ENCODE measurements at places on chromosomes 3 and 15. TPM values are rescaled to one million over a fixed set of nuclear protein-coding genes. Genes with fewer than 3 reads are reported as not detected.

DNA sequence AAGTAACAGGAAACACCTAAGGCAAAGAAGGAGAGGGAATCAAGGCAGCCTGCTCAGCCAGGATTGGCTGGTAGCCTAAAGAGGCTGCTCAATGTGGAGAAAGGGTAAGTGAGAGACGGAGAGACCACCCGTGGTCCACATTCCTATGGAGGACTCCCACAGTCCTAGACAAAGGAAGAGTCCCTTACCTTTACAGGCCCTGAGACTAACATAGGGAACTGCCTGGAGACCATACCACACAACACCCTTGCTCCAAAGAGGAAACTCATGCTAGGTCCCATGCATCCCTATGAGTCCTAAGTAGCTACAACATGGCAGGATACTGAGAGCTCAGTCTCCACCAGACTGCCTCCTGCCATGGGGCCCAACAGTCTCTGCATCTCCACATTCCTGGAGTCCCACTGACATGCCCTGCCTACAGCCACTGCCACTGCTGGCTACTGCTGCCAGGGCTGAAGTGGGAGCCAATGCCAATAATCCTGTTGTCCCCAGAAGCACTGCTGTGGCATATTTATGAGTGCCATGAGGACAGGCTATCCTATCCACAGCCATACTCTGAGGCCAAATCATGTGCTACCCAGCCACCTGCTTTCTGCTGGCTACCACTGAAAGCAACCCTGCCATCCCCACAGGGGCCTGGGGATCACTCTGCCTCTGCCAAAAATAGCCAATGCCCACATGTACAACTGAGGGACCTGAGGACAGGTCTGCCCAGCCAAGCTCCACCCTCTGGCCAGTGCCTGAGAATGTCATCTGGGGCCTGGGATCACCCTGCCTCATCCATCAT, 45.0 kb downstream of the COPS2 start:
- no peak overlapping the region for H3K27ac ChIP-seq
- no peak for DNase-seq
- H3K27me3 ChIP-seq = no peaks in the 10 kb centered on the region
- H3K4me3 ChIP-seq = no peak overlapping the region
- no peaks in the 10 kb centered on the region for H3K36me3 ChIP-seq

DNA sequence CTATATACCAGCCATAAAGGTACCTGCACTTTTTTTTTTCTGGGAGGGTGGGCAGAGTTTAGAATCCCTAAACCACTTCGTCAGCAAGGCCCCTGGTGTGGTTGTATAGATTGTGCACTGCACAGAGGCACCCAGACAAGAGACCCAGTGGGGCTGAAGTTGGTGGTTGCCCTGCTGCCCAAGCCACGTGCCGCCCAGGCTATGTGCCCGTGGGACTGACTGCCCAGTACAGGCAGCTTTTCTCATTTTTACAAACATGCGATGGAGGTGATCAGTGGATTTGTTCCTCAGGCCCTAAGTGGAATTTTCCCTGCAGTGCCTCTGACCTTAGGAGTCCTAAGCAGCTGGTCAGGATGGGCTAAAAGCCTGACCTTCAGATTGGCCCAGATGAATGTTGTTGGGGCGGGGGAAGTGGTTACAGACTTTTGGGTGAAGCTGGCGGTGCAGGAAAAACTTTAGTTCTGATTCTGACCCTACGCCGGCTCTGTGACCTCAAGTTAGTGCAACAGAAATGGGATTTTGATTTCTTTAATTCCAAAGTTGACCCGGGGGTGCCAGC, 34.9 kb upstream of the LIMD1 start:
- no peak overlapping the region for H3K4me3 ChIP-seq
- no peaks in the 10 kb centered on the region for H3K36me3 ChIP-seq
- H3K27ac ChIP-seq = no peak overlapping the region
- H3K27me3 ChIP-seq = no peaks in the 10 kb centered on the region
- DNase-seq = no peak

GRCh38 chr3:120795017-120795648, 52.6 kb downstream of the GTF2E1 start:
- H3K36me3 ChIP-seq = no peaks in the 10 kb centered on the region
- H3K27ac ChIP-seq = no peak overlapping the region
- no peak overlapping the region for H3K4me3 ChIP-seq
- no peaks in the 10 kb centered on the region for H3K27me3 ChIP-seq
- no peaks in the 10 kb centered on the region for H3K4me1 ChIP-seq

CHAC1 gene
- total RNA-seq = 22.1 TPM

DNA sequence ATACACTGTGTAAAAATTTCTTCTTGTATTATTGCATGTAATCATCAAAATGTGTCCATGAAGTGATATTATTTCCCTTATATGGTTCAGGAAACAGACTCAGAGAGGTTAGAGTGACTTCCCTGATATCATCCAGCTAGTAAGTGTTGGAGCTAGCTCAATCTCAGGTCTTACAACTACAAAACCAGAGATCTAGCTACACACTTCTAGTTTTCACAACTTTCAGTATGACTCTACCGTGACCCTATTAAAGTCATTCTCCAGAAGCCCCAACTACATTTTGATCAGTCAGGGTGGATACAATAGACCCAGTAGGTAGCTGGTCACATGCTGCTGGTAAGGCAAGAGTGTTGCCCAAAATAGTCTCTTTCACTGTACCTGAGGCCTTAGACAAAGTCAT, 165.3 kb downstream of the GOLIM4 start:
- DNase-seq = no peak
- no peak overlapping the region for H3K27ac ChIP-seq
- H3K36me3 ChIP-seq = no peaks in the 10 kb centered on the region
- no peaks in the 10 kb centered on the region for H3K27me3 ChIP-seq
- no peaks in the 10 kb centered on the region for H3K4me1 ChIP-seq

DNA sequence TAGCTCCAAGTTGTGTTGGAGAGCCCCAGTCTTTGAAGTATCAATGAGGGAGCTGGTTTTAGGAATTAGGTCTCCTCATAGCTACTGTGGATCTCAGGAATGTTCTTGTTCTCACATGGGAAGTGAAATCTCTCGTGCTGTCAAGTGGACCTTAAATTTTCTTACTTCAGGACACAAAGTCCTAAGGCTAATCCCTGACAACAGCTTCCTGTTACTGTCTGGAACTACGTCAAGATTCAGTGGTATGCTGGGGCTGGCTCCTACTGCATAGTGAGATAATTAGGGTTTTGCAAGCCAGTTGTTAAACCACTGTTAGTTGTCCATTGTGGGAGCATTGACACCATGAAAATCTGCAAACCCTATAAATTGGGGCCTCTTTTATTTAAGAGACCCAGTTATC, 22.8 kb downstream of the MESP1 start:
- H3K27me3 ChIP-seq = peaks cover 4% of the 10 kb centered on the region
- H3K36me3 ChIP-seq = peaks cover 3% of the 10 kb centered on the region
- H3K4me3 ChIP-seq = no peak overlapping the region
- peak overlapping the region; percentile 80 for H3K27ac ChIP-seq

GRCh38 chr3:40088527-40089170, 220.9 kb upstream of the EIF1B start:
- no peak overlapping the region for H3K27ac ChIP-seq
- H3K36me3 ChIP-seq = no peaks in the 10 kb centered on the region
- H3K4me1 ChIP-seq = peaks cover 23% of the 10 kb centered on the region
- no peak overlapping the region for H3K4me3 ChIP-seq

DNA sequence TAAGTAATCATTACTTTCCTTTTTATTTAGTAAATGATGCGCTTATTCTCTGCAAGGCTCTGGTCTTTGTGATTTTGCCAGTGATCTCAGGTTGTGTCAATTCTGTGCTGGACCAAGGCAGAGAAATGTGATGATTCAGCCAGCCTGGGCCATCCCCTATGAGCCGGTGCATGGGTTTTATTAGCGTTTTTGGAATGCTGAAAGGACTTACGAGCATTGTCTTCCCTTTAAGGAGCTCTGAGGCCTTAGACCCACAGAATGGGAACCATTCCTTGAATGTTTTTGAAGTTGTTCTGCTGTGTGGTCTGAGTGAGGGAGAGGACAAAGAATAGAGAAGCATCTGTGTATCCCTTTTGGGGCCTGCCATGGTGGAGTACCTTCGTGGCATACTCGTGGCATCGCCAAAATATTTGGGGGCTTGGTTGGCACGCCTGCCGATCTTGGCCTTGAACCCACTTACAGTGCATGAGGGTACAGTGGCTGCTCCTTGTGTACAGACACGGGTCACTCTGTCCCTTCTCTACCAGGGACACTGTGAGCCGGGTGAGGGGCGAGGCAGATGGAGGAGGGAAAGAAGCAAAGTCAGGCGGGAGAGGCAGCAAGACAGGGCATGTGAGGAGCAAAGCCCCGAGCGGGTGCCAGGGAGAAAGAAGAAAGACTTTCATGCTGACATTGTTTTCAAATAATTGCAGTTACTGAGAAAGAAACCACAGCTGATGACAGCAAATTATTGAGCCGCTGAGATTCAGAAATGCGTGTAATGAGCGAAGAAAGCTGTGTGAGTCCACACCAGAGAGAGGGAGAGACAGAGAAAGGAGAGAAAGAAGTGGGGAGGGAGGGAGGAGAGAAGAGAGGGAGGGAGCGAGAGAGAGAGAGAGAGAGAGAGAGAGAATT, 269.4 kb upstream of the RGMA start:
- H3K27me3 ChIP-seq = no peaks in the 10 kb centered on the region
- H3K4me1 ChIP-seq = no peaks in the 10 kb centered on the region
- no peak for DNase-seq

GRCh38 chr3:117920253-117920898, 1114.3 kb downstream of the IGSF11 start:
- H3K36me3 ChIP-seq = no peaks in the 10 kb centered on the region
- no peak overlapping the region for H3K4me3 ChIP-seq
- no peak for DNase-seq
- no peaks in the 10 kb centered on the region for H3K27me3 ChIP-seq
- no peak overlapping the region for H3K27ac ChIP-seq
- no peaks in the 10 kb centered on the region for H3K4me1 ChIP-seq

TNFAIP8L3 gene
- 1.7 TPM for total RNA-seq

UBA7 gene
- 10.7 TPM for total RNA-seq

DNA sequence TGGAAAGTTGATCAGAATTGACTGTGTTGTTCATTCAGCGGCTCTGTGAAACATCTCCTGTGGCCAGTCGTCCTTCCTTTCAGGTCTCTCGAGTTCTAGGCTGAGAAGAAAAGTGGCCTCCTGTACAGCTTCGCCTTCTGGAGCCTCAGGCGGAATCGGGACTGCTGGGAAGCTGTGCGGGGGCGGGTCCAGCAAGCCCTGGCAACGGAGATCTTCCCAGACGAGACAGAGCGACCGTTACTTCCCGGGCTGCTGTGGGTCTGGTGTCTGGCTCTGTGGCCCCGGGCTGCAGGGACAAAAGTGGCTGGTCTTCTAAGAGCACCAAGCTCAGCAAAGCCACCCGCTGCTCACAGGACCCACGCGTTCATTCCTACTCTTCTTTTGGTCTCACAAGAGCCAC, 88.6 kb upstream of the CACNA2D3 start:
- no peaks in the 10 kb centered on the region for H3K27me3 ChIP-seq
- H3K4me1 ChIP-seq = no peaks in the 10 kb centered on the region
- no peak overlapping the region for H3K27ac ChIP-seq
- H3K4me3 ChIP-seq = no peak overlapping the region

GRCh38 chr15:48250640-48251076, 44.6 kb downstream of the SLC12A1 start:
- H3K27me3 ChIP-seq = no peaks in the 10 kb centered on the region
- H3K4me3 ChIP-seq = no peak overlapping the region
- H3K27ac ChIP-seq = no peak overlapping the region
- no peaks in the 10 kb centered on the region for H3K4me1 ChIP-seq
- DNase-seq = peak; percentile 67

IFT122 gene
- total RNA-seq = 14.6 TPM

- H3K36me3 ChIP-seq = no peaks in the 10 kb centered on the region
- peaks cover 72% of the 10 kb centered on the region for H3K27me3 ChIP-seq
- no peak overlapping the region for H3K27ac ChIP-seq
- H3K4me3 ChIP-seq = no peak overlapping the region
These were observed 12.1 kb downstream of the FEZF2 start for GRCh38 chr3:62361261-62361660.

GRCh38 chr3:150117076-150117475, 146.4 kb upstream of the PFN2 start:
- no peak overlapping the region for H3K4me3 ChIP-seq
- H3K27ac ChIP-seq = no peak overlapping the region
- H3K4me1 ChIP-seq = no peaks in the 10 kb centered on the region
- no peak for DNase-seq

- no peak overlapping the region for H3K4me3 ChIP-seq
- H3K36me3 ChIP-seq = no peaks in the 10 kb centered on the region
- no peaks in the 10 kb centered on the region for H3K4me1 ChIP-seq
- no peak overlapping the region for H3K27ac ChIP-seq
These were observed 893.5 kb downstream of the TUSC7 start for GRCh38 chr3:117603097-117603496.

SLC6A20 gene
- total RNA-seq = 9.6 TPM

DNA sequence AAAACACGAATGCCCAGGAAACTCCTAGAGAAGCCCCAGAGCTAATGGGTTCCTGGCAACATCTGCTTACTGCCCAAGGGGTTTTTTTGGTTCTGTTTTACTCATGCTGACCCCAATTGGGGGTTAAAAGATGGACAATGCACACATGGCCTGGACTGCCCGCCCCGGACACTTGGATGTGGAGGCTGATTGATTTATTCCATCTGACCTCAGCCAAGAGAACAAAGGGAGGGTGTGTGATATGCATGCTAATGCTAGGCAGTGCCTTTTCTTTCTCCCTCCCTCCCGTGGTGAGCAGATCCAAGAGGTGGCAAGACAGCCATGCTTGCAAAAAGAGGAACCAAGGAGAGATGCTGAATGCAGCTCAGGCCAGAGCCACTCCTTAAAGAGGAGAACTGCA, 3.3 kb upstream of the LRTM1 start:
- H3K27ac ChIP-seq = no peak overlapping the region
- no peaks in the 10 kb centered on the region for H3K36me3 ChIP-seq
- DNase-seq = no peak
- H3K27me3 ChIP-seq = no peaks in the 10 kb centered on the region
- no peaks in the 10 kb centered on the region for H3K4me1 ChIP-seq

- no peaks in the 10 kb centered on the region for H3K36me3 ChIP-seq
- no peak for DNase-seq
- no peak overlapping the region for H3K4me3 ChIP-seq
- no peak overlapping the region for H3K27ac ChIP-seq
- no peaks in the 10 kb centered on the region for H3K27me3 ChIP-seq
- H3K4me1 ChIP-seq = no peaks in the 10 kb centered on the region
These were observed 58.5 kb upstream of the CTSH start for GRCh38 chr15:79003301-79003700.

GABRR3 gene
- total RNA-seq = not detected

Data from hepatocyte (in vitro differentiated cells).